ENCODE measurements at places on chromosomes 2 and 18.

DNA sequence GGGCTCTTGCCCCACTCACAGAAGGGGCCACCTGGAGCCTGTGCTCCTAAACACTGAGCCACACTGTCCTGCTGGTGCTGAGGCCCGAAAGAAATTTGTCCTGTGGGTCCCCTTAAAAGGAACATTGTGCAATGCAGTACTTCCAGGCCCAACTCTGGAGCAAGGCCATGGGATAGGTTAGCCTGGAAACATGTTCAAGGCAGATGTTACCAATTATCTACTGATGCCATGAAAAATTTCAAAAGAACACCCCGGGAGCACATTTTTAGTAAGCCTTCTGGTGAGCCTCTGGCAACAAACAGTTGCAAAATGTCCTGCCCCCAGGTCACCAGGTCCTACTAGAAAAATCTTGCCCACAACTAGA is 12.3 kb upstream of the PTMA start:
- no peak for DNase-seq

DNA sequence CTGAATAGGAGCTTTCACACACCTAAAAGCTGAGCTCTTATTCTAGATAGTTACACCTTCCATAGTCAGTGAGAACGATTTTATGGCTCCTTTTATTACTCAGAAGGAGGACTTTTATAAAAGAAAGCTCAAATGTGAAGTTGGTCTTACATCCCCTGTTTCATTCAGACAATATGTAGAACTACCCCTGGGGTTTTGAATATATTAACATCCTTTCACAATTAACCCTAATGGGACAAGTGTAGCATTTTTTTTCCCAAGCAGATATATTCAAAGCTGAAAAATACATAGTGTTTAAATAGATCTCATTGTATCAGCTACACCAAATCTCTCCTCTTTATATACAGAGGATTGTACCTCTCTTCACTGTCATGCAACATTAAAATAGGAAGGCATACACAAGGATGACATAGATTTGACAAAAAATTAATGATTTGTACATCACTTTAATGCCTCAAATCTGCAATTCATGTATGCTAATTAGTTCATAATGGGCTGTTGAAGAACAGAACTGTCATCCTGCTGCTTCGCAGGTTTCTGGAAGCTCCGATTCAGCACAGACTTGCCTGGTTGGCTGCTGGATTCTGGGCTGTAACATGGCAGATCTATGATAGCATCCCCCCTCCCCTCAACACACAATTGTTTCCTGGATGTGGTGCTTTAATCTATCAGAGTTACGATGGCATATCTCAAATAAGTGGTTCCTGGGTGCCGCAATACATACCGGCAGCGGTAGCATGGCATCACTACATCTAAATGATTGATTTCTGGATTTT is 129.7 kb upstream of the PARD3B start:
- no peak for DNase-seq

DNA sequence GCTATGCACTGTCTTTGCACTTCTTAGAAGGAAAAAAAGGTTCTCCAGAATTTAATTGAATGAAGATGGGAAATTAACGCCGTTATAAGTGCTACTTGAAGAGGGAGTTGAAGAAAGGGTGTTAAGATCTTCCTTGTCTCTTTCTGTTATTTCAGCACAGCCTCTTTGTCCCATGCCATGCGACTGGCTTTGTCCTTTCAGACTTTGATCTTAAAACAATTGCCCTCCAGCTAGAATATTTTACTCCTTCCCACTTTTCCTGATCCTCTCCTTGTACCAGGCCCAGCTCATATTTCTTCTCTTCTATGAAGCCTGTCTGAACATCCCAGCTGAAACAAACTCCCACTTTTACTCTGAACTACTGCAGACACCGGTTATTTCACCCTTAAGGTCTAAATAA is 51.4 kb downstream of the RAB27B start:
- DNase-seq: no peak

DNA sequence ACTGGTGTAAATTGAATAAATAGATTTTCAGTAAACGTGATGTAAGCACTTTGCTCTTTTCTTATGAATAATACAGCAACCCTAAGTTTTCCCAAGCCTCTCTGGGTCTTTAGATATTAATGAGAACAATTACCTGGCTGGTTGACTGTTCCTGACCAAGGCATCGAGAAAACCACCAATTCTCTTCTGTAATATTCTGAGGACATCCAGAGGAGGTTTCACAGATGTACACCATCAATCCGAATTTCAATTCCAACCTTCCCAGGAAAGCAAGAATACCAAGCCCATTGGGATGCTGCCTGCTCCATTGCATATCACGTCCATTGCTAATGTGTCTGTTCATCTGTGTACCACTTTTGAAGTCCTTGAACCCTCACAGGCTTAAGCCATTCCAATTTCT is 571.8 kb downstream of the NUP35 start:
- DNase-seq: no peak

- DNase-seq: no peak
Observed at GRCh38 chr2:7812231-7812995, 869.4 kb upstream of the ID2 start.

Data from CD4-positive, alpha-beta T cell treated with Interleukin-2 at 100 ng/mL for 4 hours (primary cell).